Spinal cord (tissue), 10 donors: ENCODE measurements at places on chromosomes 6 and 20.
A peak's percentile ranks its signal among the peaks of the same experiment; 100 is the strongest.

DNA sequence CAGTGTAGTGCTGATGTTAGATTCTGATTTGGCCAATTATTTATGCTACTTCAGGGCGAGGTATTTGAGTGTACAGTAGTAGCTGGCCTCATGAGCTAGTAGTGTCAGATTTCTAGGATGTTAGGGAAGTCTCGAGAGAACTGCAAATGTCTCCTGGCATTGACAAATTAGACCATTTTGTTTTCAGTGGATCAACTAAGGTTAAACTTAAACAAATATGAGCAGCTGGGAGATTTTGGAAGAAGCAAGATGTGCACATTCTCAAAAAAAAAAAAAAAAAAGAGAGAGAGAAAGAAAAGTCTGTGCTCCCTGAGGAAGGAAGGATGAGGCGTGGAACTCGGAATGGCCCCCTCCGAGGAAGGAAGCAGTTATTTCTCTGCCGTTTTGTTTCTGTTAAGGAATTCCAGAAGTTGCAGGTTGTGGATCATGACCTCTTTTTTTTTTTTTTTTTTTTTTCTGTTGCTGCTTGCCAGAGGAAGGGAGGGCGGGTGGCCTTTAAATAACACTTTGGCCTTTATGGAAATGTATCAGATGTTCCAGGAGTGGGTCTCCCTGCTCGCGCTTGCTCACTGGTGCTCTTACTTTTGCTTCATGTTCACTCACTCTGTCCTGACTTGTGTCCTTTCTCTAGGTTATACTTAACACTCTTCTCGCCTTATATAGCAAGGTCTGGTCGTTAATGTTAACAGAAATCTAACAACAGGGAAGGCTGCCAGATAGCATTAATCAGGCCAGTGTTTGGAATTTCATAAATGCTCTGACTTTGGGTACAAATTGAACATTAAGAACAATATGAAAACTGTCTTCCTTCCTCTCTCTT is 124.4 kb downstream of the TCP11 start:
- DNase-seq = no peak

DNA sequence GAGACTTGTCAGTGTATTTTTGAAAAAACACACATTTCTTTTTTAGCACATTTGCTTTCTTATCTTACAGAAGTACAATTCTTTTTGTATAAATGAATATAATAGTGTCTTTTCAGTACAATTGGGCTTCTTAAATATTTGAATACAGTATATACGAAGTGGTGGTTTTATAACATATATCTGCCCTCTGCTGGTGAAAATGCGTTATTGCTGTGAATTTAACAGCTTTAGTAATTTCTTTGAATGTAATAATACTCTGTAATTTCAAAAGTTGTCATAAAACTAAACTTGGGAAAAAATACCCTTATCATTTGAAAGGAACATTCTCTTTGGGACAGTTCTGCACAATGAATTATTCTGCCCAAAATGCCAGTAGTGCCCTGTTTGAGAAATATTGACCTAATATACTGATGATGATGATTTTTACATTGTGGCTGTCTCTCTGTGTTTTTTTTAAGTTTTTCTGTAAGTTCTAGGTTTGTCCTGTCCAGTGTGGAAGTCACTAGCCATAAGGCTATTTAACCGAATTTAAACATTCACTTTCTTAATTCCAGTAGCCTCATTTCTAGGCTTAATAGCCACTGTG is 19.0 kb downstream of the SMAP1 start:
- DNase-seq = no peak

- DNase-seq = no peak
Observed at GRCh38 chr20:18613553-18613952, 25.7 kb downstream of the DTD1 start.

- DNase-seq = no peak
Observed at GRCh38 chr6:31579546-31580437, 2.4 kb downstream of the LTB start.

DNA sequence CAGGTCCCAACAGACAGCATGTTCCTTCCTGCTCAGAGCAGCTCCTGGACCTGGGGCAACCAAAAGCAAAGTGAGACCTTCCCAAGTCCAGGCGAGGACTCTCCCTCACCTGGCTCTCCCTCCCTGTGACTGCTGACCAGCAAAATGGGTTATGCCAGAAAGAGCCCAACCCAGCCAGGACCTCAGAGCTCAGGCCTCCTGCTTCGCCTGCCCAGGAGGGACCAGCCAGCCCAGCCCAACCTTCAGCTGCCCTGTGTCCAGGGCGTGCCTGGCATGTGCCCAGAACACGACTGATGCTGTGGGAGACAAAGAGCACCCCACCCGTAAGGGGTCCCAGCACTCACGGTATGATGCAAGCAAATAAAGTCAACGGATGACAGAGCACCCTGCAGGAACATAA is 74.0 kb upstream of the CST7 start:
- no peak for DNase-seq

- no peak for DNase-seq
Observed at GRCh38 chr6:46893648-46894047, 28.1 kb downstream of the ADGRF5 start.

- no peak for DNase-seq
Observed at GRCh38 chr6:161021998-161022743, 30.6 kb downstream of the MAP3K4 start.

DNA sequence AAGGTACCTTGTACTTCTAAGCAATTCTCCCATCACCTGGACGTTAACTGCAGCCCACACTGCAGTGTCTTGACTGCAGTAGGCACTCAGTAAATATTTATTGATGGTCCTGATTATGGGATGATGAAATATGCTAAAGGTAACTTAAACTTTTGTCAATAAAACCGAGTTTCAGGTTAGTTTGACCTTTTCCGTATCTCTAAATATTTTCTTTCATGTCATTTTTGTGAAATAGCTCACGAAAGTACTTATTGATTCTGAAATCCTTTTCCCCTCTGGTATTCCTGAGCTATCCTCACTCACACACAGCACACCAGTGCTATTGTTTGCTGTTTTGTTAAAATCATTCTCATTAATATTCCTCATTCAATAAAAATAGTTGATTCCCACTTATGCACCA is 149.4 kb upstream of the ESR1 start:
- no peak for DNase-seq

DNA sequence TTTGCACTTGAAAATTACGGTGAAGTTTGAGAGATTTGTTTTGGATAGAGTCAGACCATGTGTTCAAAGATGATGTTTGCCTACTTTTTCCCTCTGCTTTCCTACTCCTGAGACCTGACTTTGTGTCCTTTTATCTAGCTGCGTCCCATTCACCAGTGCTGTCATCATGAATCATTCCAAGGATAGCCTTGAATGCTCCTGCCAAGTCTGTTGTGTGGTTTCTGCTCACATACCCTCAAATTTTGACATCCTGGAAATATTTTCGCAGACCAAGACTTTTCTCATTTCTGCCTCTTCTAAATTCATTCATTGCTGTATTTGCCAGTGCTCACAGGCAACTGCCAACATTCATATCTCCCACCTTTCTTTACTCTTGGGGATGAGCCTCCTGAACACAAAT is 175.9 kb upstream of the SCGN start:
- DNase-seq = no peak

- no peak for DNase-seq
Observed at GRCh38 chr6:2034256-2034655, 211.1 kb downstream of the GMDS start.

- peak; percentile 70 for DNase-seq
Observed at GRCh38 chr20:35511814-35512420, 17.5 kb downstream of the C20orf173 start.

GRCh38 chr6:39029156-39030011 is 19.2 kb upstream of the GLP1R start:
- no peak for DNase-seq

DNA sequence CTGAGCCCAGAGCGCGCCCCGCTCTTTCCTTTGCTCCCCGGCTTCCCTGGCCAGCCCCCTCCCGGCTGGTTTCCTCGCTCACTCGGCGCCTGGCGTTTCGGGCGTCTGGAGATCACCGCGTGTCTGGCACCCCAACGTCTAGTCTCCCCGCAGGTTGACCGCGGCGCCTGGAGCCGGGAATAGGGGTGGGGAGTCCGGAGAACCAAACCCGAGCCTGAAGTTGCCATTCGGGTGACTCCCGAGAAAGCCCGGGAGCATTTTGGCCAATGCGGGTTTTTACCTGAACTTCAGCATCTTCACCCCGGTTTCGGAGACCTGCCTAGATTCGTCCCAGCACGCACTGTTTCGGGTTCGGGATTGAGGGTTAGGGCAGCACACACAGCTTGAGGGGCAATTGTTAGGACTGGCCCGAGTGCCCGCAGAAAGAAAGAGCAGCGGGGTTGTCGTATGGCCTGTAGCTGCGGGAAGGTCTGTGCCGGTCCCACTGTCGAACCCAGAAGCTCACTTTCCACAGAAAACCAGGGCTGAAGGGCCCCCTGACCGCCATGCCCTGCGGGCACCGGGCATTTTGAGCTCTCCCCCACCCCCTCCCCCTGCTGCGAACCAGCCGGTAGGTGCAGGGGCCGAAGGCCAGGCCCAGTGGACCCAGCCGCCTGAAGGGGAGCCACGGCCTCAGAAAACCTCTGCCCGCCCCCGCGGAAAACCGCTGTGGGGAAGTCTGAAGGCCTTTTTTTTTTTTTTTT is 2.1 kb downstream of the FOXP4 start:
- DNase-seq = no peak

- no peak for DNase-seq
Observed at GRCh38 chr6:155646443-155646842, 190.8 kb upstream of the NOX3 start.

GRCh38 chr6:37077905-37078296 is 72.4 kb downstream of the FGD2 start:
- DNase-seq = no peak

GRCh38 chr6:151092591-151092990 is 147.2 kb upstream of the AKAP12 start:
- DNase-seq = no peak

GRCh38 chr6:10759312-10759839 is 11.8 kb downstream of the TMEM14B start:
- no peak for DNase-seq

- no peak for DNase-seq
Observed at GRCh38 chr20:36992802-36993334, 41.4 kb upstream of the SAMHD1 start.

DNA sequence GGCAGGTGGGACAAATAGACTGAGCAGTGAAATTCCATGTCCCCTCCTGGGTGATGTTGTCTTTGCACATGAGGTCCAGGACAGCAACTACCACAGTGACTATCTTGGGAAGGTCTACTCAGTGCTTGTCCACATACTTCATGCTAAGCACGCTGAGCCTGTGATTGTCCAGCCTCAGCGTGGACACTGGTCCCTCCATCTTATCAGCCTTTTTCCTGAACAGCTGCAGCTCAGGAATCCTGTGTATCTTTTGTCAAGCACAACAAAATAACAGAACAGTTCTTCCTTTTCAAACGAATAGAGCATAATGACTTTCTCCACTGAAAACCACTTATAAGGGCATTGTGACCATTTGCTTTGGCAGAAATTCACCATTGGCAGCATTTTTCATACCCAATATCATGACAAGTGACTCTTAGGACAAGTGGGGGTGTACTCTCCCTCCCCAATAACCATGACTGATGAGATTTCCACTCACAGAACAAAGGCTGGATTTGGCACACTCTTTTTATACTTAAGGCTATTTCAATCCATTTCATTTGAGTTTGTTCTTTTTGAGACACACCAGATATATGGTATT is 90.3 kb downstream of the FYN start:
- DNase-seq = no peak

DNA sequence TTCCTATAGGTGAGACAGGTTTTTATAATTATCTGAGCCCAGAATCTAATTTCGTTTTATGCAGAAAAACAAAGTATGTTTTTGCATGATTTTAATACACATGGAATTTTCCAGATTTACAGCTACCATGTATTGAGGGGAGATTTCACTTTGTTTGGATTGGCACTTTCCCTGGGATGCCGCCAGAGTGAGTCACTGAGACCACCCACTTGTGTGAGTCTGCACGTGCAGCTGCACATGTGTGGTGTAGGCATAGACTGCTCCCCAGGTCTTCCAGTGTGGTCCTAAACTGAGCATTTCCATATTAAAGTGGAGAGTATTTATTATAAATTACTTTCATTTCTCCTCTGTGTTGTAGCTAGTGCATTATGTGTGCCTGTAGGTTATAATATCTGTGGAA is 186.8 kb downstream of the UBE3D start:
- DNase-seq = no peak

GRCh38 chr20:51639206-51639832 is 96.8 kb upstream of the NFATC2 start:
- DNase-seq = peak; percentile 78

DNA sequence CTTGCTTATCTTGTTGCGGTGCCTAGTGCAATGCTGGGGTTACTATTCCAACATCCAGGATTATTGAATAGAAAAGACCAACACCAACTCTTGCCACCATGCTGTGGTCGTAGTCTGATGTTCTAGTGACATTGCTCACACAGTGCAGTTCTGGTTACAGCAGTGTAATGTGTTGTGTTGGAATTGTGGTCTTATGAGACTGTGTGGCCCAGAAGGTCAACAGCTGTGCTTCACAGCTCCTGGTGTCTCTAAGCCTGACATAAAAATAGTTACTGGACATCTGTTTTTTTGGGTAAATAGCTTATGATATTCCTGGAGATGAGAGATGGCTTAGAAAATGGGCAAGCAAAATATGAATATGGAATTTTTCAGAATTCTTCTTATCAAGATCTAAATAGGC is 57.6 kb downstream of the SLC22A2 start:
- DNase-seq = no peak

DNA sequence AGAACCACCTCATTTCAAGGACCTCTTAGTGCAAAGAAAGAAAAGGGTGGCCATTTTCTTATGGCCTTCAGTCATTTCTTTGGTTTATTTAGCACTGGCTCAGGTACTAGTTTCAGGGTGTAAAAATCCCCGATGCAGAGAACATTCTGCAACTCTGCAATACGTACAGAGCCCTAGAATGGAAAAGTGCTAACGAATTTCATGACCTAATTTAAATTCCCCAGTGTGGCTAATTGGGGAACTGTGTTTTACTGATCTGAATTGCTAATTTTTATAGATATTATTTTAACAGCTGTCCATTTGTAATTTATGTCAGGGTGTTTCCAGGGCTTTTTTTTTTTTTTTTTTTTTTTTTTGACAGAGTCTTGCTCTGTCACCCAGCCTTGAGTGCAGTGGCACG is 160.7 kb downstream of the UST start:
- peak; percentile 41 for DNase-seq
